ENCODE measurements at places on chromosomes 3 and 15.
A peak's percentile ranks its signal among the peaks of the same experiment; 100 is the strongest.

GRCh38 chr15:92578096-92578835 lies 77.3 kb downstream of the FAM174B start:
- no peak for DNase-seq

- no peak for DNase-seq
These were observed 390.2 kb downstream of the NR2F2 start for GRCh38 chr15:96720656-96721055.

DNA sequence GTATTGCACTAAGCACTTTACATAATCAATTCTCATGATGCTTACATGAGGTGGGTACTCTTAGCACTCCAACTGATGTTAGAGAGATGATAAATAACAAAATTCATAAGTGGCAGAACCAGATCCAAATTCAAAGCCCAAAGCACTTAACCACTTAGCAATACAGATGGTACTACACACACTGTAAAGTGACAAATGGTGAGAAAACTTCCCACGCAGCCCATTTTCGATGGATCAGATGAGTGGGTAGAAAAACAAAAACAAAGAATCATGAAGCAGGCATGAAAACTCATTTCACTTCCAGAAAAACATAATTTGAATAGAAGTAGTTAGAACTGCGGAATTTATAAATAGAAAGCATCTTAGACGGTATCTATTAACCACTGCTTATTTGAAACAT lies 66.2 kb downstream of the FRMD4B start:
- no peak for DNase-seq

GRCh38 chr3:58356054-58356453 lies 23.4 kb downstream of the PXK start:
- no peak for DNase-seq

- DNase-seq = peak; percentile 6
These were observed 12.1 kb upstream of the DMXL2 start for GRCh38 chr15:51634591-51635198.

DNA sequence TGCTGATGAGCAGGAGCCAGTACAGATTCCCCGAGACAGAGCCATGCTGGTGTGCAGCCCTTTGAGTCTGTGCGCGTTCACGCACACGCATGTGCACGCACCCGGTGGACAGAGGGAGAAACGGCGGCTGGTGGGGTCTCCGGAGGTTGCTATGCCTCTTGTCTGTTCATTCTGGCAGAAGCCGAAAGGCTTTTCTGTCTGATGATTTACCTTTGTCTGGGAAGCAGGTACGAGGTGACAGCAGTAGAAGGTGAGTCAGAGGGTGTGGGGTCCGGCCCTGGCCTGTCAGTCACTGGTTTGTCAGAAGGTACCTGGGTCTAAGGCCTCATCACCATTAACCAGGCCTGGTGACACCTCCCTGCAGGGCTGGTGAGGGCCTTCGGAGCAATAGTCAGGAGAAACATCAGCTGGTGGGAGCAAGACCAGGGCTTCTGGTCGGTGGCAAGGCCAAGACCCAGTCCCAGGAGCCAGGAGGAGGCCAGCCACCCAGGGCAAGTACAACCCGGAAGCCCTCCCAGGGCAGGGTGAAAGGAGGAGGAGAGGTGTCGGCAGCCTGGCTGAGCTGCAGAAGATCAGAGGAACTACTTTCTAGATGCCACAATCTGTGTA lies 7.5 kb downstream of the PCSK6 start:
- DNase-seq = no peak

GRCh38 chr3:2476996-2477395 lies 378.3 kb downstream of the CNTN4 start:
- no peak for DNase-seq

DNA sequence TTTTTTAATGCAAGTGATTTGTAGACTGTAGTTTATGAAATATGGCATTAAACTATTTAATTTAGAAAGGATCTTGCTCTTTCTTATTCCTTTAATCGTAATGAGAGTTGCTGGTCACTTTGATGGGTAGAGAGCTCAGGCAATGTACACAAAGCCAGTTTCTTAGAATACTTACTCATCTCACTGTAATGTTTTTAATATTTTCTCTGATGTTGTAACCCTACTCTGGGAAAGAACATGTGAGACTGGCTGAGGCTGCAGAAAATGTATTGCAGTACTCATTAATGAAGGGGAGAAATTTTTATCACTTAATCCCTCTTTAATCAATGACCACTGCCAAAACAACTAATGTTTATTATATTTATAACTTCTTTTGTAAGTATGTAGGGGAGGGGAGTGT lies 479.4 kb upstream of the KCNMB2 start:
- DNase-seq = no peak

DNA sequence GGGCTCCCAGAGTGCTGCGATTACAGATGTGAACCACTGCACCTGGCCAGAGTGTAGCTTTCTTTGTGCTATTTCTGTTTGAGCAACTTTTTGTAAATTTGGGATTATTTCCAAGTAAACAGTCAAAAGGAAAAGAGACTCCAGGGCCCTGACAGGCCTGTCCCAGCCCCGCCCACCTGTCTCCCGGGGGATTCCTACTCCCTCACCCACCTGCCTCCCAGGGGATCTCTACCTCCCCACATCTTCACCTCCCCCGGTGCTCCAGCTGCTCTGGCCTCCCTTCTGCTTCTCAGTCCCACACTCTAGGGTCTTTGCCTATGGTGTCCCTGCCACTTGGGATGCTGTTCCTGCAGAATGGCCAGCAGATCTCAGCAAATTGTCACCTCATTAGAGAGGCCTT lies 7.0 kb downstream of the RHCG start:
- no peak for DNase-seq

GRCh38 chr3:53109891-53110771 lies 20.1 kb downstream of the RFT1 start:
- DNase-seq = peak; percentile 77

DNA sequence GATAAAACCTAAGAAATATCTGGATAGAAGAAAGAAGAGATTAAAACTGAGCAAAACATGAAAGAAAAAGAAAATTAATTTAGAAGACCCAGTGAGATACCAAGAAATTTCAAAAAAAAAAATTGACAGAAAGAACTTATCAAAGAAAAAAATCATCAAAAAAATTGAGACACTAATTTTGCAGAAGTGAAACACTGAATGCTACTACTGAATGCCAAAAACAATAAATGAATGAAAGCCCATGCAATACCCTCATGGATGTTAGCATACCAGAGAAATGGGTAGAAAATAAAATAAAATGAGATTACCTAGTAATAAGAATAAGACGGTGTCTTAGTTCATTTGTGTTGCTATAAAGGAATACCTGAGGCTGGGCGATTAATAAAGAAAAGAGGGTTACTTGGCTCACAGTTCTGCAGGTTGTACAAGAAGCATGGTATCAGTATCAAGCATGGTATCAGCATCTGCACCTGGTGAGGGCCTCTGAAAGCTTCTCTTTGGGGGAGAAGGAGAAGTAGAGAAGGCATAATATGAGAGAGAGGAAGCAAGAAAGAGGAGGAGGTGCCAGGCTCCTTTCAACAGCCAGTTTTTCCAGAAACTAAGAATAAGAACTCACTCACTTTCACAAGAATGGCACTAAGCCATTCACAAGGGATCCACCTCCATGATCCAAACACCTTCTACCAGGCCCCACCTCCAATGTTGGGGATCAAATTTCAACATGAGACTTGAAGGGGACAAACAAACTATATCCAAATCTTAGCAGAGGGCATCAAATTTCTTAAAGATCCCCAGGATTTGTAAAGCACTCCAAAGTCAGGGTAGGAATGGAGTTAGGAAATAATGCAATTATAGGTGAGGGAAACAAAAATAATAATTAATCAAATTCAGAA lies 73.2 kb downstream of the BTLA start:
- no peak for DNase-seq

GRCh38 chr3:105729667-105730066 lies 139.1 kb downstream of the CBLB start:
- no peak for DNase-seq

- peak; percentile 73 for DNase-seq
These were observed 63.9 kb upstream of the FAM98B start for GRCh38 chr15:38389924-38390542.

DNA sequence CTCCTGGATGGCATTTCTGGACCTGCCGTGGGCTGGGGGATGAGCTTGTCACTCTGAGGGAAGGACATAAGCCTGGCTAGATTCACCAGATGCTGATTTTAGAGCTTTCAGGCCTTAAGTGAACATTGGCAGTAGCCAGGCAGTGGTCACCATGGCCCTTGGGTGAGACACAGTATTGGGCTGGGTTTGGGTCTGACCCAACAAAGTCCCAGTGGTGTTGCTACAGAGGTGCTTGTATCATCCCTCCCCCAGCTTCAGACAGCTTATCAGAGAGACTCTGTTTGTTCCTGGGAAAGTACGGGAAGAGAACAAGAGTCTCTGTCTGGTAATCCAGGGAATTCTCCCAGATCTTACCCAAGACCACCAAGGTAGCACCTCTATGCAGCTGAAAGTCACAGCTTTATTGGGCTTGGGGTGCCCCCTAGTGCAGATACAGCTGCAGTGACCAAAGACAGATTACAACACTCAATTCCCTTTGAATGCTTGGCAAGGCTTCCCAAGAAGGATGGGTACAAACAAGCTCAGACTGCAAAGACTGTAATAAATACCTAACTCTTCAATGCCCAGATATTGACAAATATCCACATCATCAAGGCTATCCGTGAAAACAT lies 9.8 kb upstream of the RUVBL1 start:
- DNase-seq = peak; percentile 57

GRCh38 chr3:47430606-47431005 lies 45.1 kb downstream of the SCAP start:
- DNase-seq = no peak

GRCh38 chr15:79294075-79294474 lies 11.6 kb downstream of the ANKRD34C start:
- DNase-seq = no peak

DNA sequence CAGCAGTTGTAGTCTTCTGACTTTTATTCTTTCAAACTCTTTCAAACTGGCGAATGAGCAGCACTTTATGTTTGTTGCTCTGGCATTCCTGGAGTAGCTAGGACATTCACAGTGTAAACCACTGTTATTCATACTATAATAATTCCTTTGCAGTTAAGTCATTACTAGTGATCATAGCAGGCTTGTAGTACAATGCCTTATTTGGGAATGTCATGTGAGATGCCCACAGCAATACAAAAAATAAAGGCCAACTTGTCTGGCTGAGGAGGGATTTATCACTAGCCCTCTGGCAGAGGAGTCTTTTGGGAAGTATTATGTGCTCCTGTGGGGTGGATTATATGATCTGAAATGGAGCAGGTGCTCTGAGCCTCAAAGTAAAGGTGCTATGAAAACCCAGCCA lies 197.2 kb downstream of the VGLL3 start:
- no peak for DNase-seq

DNA sequence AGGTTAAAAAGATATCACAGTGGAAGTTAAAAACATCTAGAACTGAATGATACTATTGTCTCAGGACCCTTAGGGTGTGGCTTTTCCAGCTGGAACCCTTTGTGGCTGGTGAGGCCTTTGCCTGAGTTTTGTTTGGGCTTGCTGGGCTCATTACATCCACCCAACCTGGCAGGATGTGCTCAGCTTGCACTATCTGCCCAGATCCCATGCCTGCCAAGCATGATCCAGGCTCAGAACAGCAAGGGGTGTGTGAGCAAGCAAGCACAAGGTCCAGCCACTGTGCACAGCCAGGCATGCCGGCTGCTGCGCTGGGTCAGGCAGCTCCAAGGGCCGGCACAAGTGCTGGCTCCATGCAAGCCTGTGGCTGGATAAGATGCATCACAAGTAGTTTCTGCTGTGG lies 512.7 kb upstream of the CDIN1 start:
- DNase-seq = no peak

DNA sequence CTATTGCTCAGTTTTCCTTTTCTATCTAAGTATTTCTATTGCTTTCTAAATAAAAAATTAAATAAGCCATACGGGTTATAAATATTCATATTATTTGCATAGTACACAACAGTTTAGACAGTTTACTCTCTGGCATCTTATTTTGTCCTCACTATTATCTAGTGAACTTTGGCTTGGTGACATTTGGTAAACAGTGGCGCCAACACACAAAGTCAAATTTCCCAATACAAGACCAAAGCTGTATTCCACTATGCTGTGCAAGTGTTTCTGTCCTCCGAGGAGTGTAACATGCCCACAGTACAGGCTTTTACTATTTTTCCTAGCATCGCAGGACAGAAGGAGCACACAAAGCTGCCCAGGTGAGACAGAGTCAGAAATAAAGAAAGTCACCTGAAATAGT lies 61.7 kb upstream of the TP63 start:
- no peak for DNase-seq

- no peak for DNase-seq
These were observed 15.0 kb upstream of the IL20RB start for GRCh38 chr3:136942803-136943202.

DNA sequence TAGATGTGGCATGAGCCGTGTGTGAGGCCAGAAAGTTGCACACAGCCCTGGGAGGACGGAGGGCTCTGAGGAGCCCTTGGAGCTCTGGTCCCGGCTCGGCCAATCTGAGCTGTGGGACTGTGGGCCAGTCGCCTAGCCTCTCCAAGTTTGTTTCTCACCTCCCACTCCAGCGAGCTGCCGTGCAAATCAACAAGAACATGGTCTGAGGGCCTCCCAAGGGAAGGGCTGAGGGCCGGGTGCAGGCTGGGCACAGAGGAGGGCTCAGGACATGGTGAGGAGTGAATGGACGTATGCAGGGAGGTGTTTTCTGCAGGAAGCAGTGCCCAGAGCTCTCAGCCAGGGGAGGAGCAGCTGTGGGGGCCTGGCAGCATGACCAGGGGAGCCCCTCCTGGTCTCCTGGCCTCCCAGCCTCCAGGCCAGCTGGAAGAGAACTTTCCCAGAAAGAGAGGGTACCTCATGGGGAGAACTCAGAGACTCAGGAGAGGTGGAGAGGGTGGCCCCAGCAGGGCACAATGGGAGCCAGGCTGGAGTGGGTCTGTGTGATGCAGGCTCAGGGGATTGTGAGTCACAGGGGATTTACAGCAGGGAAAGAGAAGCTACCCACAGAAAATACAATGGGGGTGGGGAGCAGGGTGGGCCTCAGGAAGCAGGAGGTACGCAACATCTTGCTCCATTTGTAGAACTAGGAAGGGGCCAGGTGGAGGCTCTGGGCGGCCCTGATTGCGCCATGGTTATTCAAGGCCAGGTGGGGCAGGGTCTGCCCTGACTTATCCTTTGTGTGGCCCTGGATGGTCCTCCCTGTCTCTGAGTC lies 24.8 kb downstream of the PSTPIP1 start:
- DNase-seq = peak; percentile 59

- DNase-seq = peak; percentile 57
These were observed 143.2 kb upstream of the PLXND1 start for GRCh38 chr3:129749692-129750091.

GRCh38 chr3:158918008-158918407 lies 116.2 kb downstream of the MFSD1 start:
- peak; percentile 38 for DNase-seq

- no peak for DNase-seq
These were observed 39.4 kb upstream of the CCR4 start for GRCh38 chr3:32912046-32912445.

GRCh38 chr3:186724911-186725310 lies 7.8 kb downstream of the KNG1 start:
- no peak for DNase-seq

DNA sequence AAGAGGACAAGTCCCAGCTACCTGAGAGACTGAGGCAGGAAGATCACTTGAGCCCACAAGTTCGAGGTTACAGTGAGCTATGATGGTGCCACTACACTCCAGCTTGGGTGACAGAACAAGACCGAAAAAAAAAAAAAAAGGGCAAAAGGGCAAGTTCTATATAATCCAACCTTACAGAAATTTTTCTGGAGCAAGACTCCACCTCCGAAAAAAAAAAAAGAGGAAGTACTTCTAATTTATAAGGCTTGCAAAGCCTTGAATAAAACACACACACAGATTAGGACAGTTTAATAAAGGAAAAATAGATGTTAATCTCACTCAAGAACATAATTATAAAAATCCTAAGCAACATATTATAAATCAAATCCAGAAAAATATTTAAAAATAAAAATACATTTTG lies 14.4 kb upstream of the XYLB start:
- no peak for DNase-seq

Data from activated CD4-positive, alpha-beta T cell treated with anti-CD3 and anti-CD28 coated beads, Interleukin-2, Interleukin-6, amounts not matched to agents 100 ng/mL and 50 ng/mL, durations not matched to agents 16 hours and 8 hours (primary cell).